ENCODE measurements at places on chromosomes 2 and 18.

DNA sequence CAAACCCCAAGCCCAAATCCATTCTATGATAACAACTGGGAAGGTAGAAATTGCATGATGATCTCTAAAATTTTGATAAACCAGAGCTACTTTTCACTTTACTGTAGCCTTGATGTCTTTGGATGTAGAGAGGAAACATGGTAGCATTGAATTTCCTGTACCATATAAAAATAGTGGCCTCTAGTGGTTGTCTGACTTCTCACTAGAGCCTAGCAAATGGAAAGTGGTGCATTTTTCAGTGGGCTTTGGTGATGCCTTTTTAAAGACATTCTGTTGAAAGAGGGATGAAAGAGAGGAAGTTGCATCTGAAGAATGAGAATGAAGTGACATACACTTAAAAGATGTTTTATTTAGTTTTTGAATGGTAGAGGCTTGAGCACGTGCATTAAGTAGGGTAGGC, 662.2 kb downstream of the XIRP2 start:
- DNase-seq: no peak

- no peak for DNase-seq
These were observed 31.2 kb downstream of the VWA3B start for GRCh38 chr2:98118161-98118560.

GRCh38 chr2:14288016-14288415, 344.5 kb upstream of the LRATD1 start:
- DNase-seq: no peak

DNA sequence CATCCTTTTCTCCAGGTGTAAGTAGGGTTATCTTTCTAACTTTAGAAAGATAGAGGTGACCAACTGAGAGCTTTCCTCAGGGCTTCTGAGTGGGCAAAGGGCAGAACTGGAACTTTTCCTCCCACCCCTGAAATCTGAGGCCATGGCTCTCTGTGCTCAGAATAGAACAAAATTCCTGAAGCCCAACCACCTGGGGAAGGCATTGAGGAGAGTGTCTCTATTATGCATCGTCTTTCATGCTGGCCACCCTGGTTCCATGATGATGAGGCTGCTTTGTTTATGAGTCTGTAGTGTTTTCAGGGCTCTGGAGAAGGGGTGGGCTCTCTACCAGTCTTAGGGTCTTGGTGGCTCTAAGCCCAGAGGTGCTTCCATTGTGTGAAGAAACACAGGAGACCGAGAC, 30.7 kb upstream of the IL1R1 start:
- no peak for DNase-seq

GRCh38 chr18:27717816-27718215, 459.1 kb downstream of the CDH2 start:
- DNase-seq: no peak

DNA sequence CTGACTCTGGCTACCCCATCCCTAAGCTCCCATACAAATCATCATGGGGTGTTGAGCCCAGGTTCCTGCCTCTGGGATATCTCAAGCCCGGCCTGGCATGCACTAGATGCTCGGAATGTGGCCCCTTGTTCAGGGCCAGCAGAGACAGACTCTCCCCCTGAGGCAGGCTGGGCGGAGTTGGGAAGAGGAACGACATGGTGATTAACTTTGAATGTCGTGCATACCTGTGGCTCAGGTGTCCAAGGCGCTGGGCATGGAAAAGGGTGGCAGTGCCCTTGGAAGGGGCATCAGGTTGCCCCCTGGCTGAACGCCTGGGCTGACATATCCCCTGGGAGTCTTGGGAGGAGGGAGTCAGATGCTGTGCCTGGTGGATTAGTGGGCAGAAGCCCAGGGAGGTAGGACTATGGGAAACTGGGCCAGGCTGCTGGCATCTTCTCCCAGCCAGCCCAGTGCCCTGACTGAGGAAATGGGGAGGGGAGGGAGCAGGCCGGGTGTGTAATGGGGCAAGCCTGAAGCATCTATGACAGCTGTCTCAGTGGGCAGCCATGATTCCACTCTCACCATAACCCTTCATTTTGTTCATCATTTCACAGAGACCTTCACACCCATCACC, 57.8 kb upstream of the OTOF start:
- no peak for DNase-seq

DNA sequence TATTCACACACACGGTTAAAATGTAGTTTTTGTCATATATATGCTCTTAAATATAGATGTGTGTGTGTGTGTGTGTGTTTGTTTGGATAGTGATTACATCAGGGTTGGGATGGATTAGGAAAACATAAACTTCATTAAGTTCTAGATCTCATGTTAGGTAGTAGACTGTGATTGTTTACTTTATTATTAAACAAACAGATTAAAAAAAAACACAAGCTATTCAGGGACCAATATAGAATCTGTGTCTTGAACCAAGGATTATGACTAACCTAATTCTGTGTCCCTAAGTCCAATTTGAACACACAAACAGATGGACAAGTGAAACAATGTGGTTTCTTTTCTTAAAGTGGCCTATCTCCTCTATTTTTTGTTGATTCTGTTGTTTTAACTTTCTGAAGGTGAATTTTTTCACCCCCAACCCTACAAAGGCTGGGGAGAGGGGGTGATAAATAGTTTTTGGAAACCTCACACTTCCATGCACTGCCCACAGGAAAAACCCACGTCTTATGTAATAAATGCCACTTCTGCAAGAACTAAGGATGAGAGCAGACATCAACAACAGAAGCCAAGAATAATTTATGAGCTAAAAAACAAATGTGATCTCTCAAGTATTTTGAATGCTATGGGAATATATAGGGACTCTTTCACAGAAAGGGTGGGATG, 40.7 kb downstream of the IL1R2 start:
- DNase-seq: no peak

GRCh38 chr18:9846162-9846925, 39.4 kb upstream of the TXNDC2 start:
- no peak for DNase-seq

DNA sequence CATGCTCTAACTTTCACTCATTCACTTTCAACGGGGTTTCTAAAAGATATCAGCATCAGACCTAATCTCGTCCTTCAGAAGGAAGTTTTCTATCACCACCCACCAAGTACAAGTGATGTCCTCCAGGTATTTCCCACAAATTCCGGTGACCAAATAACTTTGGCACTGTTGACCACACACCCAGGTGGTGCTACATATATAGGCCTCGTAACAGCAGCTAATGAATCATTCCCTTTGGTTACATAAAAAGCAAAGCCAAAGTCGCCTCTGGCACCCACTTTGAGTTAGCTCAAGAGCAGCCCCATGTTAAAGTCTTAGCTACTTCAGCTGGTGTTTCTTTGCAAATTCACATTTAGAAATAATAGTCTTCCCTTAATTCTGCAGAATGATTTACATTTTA, 138.2 kb upstream of the OSR1 start:
- no peak for DNase-seq

DNA sequence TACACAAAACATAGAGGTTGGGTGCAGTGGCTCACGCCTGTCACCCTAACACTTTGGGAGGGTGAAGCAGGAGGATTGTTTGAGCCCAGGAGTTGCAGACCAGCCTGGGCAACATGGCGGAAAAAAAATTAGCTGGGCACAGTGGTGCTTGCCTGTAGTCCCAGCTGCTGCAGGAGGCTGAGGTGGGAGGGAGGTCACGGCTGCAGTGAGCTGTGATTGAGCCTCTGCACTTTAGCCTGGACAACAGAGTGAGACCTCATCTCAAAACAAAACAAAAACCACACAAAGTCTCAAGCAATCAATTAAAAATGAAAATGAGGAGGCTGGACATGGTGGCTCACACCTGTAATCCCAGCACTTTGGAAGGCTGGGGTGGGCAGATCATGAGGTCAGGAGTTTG, 4.9 kb downstream of the NOP58 start:
- no peak for DNase-seq

- peak; percentile 28 for DNase-seq
These were observed 530 bp downstream of the GALNT1 start for GRCh38 chr18:35581898-35582641.

DNA sequence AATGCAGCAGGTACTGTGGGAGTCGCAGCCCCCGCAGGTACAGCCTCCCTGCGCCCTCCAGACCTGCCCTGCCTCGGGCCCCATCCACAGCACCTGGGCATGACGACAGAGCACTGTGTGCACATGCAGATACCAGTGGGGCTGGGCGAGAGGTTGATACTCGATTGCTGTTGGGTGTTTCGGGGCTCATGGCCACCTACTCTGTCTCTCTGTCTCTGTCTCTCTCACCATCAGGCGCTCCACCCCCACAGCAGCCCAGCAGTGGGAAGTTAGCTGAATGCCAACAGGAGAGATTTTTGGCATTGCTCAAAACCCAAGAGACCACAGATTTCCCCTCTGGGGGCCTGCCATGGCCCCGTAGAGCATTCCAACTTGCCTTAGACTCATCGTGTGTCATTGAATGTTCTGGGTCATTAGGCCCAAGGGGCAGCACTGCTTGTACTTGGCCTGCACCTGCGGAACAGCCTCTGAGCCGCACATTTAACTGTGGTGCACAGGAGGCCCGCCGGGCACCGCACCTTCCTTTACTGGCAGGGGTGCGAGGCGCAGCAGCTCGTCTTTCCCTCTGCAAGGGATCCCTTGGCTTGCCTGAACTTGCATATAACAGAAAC, 18.8 kb downstream of the KCNIP3 start:
- DNase-seq: no peak

- no peak for DNase-seq
These were observed 44.7 kb upstream of the SH3RF3 start for GRCh38 chr2:109084341-109084740.

DNA sequence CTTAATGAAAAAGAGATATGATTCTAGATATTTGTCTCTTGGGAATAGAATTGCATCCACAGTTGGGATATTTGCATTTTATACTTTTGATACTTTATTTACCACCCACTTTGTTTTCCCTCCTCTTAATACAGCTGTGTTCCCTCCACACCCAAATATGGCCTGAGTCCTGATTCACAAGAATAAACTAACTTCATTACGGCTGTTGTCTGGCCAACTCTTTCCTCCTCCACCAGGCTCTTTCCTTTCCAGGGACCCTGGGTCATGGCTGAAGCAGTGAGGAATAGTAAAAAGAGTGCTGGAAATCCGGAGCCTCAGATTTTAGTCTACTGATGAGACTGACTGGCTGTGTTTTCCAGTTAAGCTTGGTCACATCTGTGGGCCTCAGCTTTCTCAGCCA, 48.4 kb upstream of the STAM2 start:
- no peak for DNase-seq

GRCh38 chr2:111239107-111239506, 118.4 kb downstream of the BCL2L11 start:
- no peak for DNase-seq

GRCh38 chr2:8550481-8550880, 131.4 kb upstream of the ID2 start:
- DNase-seq: no peak

DNA sequence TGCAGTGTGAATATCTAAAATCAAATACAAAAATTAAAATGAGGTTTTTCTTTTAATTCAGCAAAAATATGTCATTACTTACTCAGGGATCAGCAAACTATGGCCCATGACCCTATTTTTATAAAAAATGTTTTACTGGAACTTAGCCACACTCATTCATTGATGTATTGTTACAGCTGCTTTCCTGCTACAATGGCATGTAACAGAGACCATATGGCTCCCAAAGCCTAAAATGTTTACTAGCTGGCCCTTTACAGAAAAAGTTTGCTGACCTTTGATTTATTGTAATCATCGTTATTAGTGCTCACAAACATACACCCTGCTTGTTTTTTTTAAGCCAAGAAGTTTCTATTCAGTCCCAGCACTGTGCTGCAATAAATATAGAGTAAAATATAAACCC, 120.3 kb downstream of the PLA2R1 start:
- no peak for DNase-seq

DNA sequence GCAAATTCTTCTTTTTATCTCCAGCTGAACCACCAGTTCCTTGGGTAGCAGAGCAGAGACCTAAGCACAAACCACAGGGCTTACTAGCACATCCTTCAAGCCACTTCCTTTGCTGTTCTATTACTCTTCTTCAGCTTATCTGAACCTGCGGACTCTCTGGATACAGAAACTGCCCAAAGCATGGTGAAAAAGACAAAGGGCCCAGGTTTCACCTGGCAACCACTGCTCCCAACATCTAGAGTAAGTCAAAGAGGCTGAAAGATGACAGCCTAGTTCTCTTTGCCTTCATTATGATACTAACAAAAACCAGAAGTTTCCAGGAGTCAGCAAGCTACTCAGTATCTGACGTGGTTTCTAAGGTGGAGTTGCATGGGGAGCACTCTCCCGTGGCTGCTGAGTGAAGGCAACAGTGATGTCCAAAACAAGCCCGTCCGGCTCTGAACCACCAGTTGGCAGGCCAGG, 43.4 kb downstream of the KANSL3 start:
- DNase-seq: no peak

- peak; percentile 74 for DNase-seq
These were observed 21.0 kb upstream of the PTMA start for GRCh38 chr2:231687133-231687852.

DNA sequence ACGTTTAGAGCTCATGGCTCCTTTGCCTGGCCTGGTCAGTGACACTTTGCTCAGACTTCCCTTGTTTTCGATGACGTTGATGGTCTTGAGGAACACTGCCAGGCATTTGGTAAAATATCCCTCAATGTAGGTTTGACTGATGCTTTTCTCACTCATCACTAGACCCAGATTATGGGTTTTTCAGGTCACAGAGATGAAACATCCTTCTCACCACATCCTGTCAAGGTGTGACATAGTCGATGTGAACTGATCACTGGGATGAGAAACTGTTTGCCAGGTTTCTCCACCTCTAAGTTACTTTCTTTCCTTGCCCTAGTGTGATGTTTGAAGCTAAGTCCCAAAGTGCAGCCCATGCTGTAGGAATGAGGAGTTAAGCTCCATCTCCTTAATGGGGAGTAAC, 81.5 kb downstream of the AFF3 start:
- peak; percentile 4 for DNase-seq

DNA sequence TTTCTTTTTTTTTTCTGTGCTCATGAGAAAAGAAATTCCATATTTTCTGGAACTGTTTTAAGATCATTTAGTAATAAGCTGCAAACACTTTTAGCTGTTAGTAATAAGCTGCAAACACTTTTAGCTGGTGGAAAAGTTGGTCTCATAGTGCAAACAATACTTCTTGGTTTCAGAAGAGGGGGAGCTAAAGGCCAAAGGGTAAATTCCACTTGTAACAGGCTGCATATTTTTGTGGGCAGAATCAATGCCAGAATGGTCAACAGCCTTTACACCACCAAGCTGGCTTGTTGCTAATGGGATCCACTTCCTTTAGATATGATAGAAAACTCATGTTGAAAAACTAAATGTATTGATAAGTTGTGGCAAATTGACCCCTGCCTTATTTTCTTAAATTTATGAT, 356.8 kb downstream of the NR4A2 start:
- no peak for DNase-seq

DNA sequence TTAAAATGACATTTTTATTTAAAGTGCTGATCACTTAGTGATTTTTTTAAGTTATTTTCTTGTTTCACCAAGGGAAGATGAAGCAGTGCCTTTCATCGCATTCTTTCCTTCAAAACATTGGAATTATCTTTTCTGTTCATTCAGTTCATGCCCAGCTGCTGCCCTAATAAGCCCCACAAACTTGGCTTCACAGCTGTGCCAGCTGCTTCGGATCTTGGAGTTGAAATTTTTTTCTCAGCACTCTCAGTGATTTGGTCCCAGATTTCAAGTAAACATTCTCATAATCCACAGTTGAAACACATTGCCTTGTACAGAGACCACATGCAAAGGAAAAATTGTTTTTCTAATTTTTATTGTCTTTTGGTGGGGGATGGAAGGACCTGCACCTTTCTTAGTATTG, 353.3 kb upstream of the LRP1B start:
- DNase-seq: no peak
